ENCODE measurements at places on chromosomes 1 and 21.

DNA sequence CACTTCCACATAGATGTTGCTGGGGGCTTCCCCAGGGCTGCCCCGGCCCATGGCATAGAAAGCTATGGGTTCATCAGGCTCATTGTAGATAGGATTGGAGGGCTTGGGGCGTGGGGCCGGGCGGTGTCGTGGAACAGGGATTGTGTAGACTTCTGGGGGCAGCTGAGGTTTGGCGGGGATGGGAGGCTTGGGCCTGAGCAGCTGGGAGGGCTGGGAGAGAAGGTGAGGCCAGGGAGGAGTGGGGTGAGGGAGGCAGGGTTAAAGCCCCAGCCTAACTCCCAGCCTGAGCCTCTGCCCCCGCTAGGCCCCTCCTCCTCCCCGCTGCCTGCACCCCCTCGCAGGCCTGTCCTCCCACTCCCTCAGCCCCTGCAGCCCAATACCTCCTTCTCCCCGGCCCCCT lies 7.4 kb downstream of the SH2D2A start:
- no peak for DNase-seq

DNA sequence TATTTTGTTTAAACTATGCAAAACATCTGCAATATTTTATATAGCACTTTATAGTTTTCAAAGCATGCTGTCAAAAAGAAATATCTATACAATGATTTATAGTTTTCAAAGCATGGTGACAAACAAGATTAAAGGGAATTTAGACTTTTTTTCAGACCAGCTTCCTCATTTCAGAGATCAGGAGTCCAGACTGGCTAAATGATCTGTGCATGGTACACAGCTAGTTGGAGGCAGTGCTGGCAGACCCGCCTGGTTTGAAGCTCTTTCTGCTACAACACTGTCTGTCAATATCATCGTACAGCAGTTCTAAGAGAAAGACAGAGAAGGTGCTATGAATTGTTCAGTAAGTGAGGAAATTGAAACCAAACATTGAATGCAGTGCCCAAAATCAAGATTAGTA lies 479.0 kb downstream of the PTBP2 start:
- no peak for DNase-seq

DNA sequence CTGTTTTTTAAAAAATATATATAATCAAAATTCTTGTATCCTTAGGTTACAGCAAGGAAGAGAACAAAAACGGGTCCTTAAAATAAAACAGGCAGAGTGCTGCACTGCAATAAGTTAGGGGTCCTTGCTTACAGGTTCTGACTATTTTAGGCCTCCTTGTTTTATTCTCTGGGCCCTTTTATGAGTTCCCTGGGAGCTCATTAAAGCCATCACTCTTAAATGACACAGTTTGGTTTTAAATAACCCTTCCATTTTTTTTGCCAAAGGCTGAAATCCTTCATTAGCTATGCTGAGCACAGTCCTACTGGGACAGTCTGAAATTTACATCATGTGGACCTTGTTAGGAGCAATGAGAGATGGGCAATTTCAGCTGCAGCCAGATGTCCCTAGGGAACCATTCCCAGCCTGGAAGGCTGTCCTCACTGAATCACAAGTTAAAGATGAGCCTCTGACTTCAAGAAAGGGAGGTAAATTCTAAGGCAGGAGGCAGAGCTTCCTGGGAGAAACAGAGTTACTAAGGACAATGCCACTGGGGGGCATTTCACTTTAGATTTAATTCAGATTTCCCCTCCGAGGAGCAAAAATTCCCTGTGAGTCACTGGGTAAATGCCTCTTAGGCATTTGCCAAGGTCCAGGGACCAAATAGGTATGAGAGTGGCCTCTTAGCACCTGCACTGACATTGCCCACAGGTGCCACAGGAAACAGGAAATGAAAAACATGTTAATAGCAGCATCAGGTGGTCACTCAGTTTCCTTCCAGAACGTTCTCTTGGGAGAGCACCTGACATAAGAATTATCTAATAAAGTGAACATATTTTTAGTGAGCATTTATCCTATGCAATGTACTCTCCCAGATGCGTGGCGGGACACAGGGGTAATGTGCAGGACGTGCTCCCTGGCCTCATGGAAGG lies 3.8 kb upstream of the MUL1 start:
- DNase-seq, result no peak

DNA sequence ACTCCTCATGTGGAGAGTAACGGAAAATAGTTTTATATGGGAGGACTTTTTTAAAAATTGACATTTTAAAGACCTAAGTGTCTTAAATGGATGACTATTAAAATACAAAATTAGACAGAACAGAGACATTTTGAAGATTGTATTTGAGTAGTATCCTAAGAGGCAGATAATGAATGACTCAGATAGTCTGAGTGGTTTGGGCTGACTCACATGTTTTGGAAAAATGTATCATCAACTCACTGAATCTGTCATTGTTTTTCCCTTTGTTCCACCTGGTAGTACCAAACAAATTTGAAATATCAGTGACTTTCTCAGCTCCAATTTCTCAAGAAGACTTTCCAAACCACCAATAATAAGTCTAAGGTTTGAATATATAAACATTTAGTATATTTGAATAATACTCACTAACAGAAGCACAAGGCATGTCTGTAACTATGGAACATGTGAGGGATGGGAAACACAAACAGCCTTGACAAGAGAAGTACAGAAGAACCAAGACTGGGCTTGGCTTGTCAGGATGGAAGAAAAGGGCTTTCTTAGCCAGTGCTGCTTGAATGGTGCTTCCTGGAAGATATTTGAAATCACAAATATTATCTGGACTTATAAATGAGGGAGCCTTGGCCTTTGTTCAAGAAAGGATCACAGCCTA lies 90.6 kb downstream of the SGIP1 start:
- no peak for DNase-seq

GRCh38 chr1:94303005-94303404 lies 65.6 kb upstream of the ARHGAP29 start:
- DNase-seq, result no peak

GRCh38 chr21:31558189-31558961 lies 101.1 kb upstream of the SOD1 start:
- DNase-seq, result no peak

DNA sequence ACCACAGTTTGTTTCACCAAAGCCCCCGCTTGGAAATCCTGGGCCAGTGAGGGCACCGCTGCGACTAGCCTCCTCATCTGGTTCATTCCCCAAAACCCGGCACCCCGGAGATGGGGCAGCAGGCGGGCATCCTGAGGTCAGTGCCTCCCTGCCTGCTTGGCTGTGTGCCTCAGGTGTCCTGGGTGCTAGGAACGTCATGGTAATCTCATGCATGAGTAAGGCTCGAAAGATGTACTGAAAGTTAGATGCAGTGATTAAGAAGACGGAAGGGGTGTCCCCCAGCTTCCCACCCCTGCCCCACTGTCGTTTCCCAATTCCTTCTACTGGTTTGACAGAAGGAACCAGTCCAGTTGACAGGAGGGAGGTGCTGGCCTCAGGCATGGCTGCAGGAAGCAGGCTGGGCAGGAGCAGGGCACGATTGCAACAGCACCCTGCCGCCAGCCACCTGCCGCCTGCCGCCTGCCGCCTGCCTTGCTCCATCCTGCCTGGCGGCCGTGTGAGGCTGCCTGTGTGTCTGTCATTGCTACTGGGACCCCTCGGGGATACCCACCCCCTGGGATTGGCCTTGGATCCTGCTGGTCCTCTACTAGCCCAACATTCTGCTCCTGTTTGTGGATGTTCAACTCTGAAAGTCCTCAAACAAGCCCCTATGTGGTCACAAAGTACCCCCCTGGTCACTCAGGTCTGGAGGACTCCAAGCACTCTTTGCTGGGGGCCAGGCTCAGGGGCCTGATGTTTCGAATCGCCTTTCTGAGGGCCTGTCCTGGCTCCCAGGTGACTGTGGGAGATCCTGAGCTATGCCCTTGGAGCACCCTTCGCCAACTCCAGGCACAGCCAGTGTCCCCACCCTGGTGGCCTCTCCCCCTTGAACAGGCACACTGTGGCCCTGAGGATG lies 73.0 kb upstream of the IFFO2 start:
- no peak for DNase-seq

Measured in stimulated activated CD8-positive, alpha-beta memory T cell treated with anti-CD3 and anti-CD28 coated beads, Interleukin-7, amount 100 ng/mL, for 1 hour (primary cell).